NK-92 treated with Interleukin-12 subunit alpha and Interleukin-12 subunit beta, amount 100 ng/mL, for 24 hours (cell line): ENCODE measurements at places on chromosomes 7 and 10.

GRCh38 chr7:19392246-19392645 is 247.0 kb upstream of the FERD3L start:
- DNase-seq, result no peak

- DNase-seq, result no peak
These were observed 5.5 kb downstream of the ARID5B start for GRCh38 chr10:61907011-61907410.

- DNase-seq, result no peak
These were observed 17.2 kb downstream of the RBM20 start for GRCh38 chr10:110661292-110661691.

DNA sequence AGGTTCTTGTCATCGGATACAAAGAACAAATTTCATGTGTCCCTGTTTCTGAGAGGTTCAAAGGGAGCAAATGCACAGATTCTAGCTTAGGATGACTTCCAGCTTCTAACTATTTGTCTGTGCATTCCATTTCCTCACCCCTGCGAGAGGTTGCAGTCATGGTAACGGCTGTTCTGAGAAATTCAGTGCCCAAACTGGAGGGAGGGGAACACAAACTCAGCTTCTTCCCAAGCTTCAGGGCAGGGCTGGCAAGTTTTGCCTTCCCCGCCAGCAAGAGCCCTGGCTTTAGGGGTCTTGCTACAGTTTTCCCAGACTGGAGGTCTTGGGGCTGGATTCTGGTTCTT is 11.1 kb downstream of the FAS start:
- DNase-seq, result no peak

DNA sequence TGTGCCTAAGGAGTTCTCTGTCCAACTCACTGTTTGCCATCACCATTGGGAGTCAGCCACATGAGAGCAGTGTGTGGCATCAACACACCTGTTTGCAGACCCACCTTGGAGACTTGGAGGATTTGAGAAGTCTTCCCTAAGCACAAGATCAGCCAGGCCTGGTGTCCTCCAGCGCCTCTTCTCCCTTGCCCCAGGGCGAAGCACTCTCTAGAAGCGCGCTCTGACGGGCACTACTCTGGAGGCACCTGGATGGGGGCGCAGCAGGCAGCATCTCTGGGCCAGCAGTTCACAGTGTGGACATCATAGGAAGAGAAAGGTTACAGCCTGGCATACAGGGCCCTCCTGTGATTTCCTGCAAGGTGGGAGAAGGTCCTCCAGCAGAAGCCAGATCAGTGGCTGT is 289.3 kb downstream of the CELF2 start:
- no peak for DNase-seq

DNA sequence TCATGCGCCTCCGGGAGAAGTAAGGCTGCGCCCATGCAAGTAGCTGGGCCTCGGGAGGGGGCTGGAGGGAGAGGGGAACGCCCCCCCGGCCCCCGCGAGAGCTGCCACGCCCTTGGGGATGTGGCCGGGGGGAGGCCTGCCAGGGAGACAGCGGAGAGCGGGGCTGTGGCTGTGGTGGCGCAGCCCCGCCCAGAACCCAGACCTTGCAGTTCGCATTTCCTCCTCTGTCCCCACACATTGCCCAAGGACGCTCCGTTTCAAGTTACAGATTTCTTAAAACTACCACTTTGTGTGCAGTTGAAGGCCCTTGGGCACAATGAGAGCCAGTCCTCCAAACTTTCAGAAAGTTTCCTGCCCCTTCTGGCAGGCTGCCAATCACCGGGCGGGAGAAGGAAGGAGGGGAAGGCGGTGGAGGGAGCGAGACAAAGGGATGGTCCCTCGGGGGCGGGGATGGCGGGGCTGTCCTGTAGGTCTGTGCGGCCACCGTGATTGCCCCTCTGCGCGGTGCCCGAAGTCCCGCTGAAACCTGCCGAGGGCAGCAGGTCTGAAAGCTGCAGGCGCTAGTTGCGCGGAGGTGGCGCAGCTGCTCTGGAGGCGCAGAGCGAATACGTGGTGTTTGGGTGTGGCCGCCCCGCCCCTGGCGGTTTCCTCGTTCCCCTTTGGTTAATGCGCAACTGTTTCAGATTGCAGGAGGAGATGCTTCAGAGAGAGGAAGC is 2.1 kb downstream of the VIM start:
- DNase-seq, result peak; percentile 65

DNA sequence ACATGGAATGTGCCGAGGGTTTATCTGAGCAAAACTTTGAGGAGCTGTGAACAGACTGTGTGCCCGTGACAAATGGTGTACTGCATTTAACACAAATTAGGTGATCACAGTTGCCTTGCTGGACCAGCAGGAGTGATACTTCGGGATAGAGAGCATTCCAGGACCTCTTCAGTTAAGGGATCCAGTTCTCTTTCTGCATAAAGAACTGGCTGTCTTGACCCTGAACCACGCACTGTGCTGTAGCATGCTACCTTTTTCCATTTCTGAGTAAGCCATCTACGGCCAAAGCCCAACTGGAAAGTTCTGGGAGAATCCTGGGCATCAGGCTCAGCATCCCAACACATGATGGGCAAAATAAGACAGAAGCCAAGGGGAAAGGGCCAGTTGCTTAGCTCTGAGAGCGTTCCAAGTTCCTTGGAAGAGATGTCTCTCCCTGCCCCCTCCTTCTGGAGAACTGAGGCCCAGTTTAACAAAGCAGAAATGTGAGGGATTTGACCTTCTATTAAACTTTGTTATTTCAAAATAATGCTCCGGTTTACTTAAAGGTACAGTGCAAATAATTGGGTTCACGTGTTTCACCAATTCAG is 37.9 kb upstream of the ADD3 start:
- no peak for DNase-seq
